Skin of body (tissue), 3 donors: ENCODE measurements at places on chromosomes 3 and 15. TPM values are rescaled to one million over a fixed set of nuclear protein-coding genes. Genes with fewer than 3 reads are reported as not detected.

GOLGA8H gene
- 1.2 TPM for total RNA-seq

IL5RA gene
- total RNA-seq: 0.79 TPM

GNAT1 gene
- 0.20 TPM for total RNA-seq

DNA sequence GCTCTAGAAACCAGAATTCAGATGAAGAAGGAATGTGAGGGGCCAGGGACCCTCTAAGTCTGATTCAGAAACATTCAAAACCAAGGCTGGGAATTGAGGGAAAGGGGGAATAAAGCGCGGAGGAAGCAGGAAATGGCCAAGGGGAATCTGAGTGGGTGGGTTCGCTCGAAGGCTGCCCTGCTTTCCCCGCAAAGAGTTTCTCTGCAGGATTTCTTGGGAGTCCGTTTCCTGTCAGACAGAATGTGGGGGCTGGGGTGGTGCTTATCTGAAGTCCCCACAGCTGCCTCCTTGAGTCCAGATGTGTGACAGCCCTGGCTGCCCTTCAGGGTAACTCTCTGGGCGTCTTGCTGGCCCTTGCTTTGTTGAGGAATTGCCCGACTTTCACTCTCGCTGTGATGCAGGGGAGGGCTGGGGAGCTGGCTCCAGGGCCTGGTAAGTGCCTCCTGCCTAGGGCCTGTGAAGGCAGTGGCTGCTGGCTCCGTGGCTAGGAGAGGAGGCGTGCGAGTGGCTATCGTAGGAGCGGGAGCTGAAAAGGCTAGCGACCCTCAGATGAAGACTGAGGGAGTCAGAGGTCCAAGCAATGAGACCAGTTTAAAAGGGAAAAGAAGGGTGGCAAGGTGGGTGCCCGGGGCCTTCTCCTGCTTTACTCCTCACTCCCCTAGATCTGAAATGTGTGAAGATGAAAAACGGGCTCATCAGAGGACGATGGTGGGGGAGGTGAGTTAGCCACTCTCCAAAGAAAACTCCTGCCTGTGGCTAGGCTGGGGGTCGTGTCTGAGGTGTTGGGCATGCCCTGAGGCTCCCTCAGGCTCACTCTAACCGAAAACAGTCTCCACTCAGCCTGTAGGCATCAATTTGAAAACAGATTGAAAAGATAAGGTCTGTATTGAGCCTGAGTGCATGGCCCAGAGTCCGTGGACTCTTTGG, 143.9 kb upstream of the UMPS start:
- DNase-seq: no peak

CHDH gene
- total RNA-seq: 0.99 TPM

SMCO1 gene
- total RNA-seq: 0.79 TPM

DNA sequence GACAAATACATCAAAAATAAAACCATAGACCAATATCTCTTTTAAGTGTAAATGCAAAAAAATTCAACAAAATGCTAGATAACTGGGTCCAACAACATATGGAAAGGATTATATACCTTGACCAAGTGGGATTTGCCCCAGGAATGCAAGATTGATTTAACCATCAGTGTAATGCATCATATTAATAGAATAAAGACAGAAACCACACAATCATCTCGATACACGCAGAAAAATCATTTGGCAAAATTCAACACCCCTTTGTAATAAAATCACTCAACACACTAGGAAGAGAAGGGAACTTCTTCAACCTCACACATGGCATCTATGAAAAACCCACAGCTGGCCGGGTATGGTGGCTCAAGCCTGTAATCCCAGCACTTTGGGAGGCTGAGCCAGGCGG, 19.5 kb downstream of the GREM1 start:
- DNase-seq: no peak

SPINT1 gene
- 50.8 TPM for total RNA-seq

DNA sequence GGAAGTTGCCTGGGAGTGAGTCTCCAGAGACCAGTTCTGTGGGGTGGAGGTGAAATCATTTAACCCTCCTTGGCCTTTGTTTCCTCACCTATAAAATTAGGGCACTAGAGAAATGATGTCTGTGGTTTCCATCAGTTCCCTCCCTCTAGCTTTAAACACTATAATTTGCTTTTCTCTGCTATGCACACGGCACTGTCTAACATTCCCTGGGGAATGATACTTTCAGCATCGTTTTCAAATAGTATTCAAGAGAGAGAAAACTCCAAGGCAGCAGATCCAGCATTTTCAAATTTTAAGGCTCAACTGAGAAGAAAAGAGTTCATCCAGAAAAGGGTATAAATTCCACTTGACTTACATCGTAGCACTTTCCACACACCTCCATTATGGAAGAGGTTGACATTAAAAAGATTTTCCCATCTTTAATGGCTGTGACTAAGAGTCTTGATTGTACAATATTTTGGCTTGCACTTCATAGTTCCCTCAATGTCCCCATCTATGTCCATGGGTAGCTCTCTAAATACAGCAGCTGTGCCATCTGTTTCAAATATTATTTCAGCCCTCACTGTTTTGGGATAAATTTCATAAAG, 137.7 kb upstream of the ZPLD1 start:
- DNase-seq: no peak

DNA sequence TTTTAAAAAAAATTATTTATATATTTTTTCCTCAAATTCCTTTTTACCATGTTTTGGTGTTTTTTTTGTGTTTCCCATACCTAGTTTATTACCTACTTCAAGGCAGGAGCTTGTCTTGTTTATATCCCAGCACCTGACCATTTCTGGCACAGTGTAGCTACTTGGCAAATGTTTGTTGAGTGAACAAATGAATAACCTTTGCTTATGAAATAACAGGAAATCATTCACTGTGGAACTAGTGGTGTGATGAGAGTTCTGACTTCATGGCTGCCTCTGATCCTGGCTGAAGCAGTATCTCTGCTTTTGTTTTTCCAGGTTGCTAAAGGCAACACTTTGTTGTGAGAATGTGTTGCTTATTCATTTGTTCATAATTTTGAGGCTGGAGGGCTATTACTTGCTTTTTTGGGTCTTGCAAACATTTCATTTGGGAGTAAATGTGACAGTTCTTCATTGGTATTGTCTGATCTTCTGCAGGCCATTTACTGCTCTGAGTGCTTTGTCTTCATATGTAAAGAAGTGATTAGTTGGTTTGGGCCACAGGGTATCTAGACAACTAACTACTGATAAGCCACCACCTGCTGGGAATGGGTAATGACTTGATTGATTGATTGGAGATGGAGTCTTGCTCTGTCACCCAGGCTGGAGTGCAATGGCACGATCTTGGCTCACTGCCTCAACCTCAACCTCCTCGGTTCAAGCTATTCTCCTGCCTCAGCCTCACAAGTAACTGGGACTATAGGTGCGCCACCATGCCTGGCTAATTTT, 5.7 kb downstream of the RAD54L2 start:
- DNase-seq: no peak

RYR3 gene
- 6.3 TPM for total RNA-seq

DNA sequence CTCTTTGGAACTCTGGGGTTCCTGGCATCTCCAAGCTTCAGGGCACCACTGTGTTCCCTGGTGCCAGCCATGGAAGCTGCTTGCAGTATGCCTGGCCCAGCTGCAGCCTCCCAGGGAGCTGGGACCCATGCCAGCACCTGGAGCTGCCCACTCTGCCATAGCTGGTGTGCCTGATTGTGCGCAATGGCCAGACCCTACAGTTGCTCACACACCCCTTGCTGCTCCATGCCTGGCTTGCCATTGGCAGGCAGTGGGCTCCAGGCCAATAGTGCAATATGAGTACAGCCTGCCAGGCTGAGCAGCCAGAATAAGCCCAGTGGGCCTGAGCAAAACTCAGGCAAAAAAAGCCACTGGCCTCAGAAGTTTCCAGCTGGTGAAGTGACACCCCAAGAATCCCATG, 43.8 kb upstream of the LRRFIP2 start:
- DNase-seq: no peak

GRCh38 chr15:39028069-39028468, 463.5 kb upstream of the RASGRP1 start:
- no peak for DNase-seq

SPATA12 gene
- 0.10 TPM for total RNA-seq

DNA sequence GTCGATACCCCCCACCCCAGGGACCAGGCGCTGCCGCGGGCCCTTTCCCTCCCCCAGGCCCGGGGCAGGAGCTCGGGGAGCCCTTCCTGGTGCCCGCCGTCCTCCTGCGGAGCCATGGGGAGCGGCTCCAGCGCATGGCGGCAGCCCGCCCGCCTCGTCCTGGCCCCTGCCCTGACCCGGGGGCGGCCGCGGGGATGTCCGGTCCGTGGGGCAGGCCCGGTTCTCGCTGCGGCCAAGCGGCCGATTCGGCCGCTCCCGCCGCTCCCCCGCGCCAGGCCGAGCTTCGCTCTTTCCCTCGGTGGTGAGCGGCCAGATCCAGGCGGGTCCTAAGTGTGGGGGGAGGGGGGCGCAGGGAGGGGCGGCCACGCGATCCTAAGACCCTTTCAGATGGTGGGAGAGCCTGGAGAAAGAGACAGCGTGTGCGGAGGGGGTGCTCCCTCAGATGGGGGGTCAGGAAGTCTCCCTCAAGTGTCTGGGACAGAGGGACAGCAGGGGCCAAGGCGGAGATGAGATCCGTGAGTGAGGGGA, 1.3 kb downstream of the NEIL1 start:
- no peak for DNase-seq

STXBP5L gene
- not detected for total RNA-seq

DNA sequence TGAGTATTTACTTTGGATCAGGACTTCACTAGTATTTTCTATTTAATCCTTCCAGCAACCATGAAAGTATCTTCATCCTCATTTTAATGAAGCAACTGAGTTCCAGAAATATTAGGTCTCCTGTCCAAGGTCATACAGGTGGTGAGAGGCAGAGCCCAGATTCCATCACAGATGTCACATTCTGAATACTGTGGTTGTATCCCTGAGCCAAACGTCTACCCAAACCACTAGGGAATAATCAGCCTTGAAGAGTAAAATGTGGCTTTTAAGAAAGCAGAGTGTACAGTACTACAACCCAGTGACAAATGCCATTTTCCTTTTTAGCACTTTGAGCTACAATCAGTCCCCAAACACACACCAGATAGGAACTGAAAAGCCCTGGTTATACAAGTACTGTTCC, 93.3 kb upstream of the TRIM42 start:
- DNase-seq: no peak

- DNase-seq: no peak
Observed at GRCh38 chr3:14159426-14159825, 19.0 kb downstream of the XPC start.

GRCh38 chr3:63095-63765, 133.3 kb upstream of the CHL1 start:
- DNase-seq: no peak

- no peak for DNase-seq
Observed at GRCh38 chr3:150544041-150544440, 2.3 kb downstream of the SERP1 start.

DNA sequence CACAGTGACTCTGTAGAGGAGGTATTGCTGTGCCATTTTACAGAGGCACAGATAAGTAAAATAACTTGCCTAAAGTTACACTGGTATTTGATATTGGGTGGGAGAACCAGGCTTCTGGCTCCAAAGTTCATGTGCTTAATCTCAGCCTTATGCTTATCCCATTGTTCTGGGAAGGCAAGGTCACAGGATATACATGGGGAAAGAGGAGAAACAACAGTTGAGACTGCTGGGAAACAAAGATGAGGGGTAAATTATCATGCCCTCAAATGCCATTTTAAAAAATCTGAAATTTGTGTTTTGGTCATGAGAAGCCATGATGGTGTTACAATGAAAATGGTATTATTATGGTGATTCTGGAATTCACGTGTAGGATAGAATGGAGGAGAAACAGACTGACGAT, 54.4 kb downstream of the EOMES start:
- DNase-seq: no peak

LRRC57 gene
- 17.4 TPM for total RNA-seq

- DNase-seq: no peak
Observed at GRCh38 chr3:72542781-72543180, 305.5 kb downstream of the SHQ1 start.

DNA sequence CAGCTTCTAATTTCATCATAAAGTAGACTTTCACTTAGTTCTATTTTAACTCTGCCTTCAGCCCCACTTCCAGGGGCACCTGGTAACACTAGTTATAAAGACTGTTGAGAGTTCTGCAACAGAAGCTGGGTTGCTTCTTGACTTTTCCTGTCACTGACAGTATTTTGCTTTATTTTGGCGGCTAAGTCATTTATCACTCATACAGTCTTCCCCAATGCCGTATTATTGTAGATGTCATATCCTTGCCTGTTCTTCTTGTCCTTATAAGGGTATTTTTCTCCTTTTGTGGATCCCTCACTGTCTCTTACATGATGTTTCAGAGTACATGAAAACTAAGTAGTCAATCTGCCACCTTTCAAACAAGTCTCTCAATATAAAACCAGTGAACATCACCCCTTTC, 369.0 kb upstream of the PPP2R3A start:
- no peak for DNase-seq

- no peak for DNase-seq
Observed at GRCh38 chr3:149634573-149634972, 23.3 kb downstream of the WWTR1 start.

DNA sequence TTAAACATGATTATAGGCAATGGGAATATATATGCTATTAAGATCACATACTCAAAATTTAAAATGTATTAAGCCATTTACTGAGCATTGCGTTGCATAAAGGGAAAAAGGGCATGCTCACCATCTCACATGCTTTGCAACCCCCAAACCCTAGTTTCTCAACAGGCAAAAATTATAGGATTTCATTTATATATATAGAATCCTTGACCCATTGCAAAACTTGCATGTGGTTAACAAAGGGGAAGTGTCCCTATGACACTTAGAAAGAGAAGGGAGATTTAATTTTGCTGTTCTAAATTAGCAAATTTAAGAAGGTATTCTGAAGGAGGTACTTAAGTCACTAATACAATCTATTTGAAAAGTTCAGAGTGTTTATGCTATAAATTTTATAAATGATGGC, 837.8 kb downstream of the DIPK2A start:
- DNase-seq: no peak

DNA sequence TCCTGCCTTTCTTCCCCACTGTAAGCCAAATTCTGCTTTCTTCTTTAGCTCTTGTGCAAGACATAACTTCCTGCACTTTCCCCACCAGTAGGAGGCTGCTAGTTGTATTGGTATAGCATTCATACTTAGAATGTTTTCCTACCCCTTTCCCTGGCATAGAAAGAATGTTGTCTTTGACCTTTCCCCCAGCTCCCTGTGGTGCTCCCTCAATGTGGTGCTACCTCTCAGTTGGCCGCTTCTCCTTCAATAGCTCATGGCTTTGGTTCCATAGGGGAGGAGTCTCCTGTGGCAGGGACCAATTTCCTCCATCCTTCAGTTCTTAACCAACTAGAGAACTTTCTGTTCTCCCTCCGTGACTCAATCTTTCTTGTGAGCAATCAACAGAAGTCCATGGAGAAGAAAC, 67.5 kb upstream of the AKAP13 start:
- DNase-seq: no peak

DNA sequence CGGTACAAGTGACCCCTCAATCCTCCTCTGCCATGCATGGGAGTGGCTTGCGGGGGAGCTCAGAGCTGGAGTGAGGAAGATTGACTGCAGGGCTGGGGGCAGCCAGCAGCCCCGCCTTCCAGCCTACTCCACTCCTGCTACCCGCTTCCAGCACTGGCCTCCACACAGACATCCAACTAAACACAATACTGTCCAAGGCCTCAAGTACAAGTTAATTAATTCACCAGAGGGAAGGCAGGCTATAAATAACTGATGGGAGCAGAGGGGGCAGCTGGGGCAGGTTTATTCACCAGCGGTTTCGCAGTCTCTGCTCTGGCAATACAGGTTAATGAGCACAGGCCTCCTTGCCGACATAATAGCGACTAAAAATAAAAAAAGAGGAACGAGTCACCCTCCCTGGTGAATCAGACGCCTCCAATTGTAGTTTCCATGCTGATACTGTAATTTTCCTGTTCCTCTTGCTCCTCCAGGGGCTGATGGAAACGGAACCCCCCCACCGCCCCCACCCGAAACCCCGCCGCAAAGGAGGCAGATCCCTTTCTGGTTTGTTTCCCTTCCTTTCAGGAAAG, 166.4 kb upstream of the TLE3 start:
- no peak for DNase-seq
